T-helper 2 cell (primary cell): ENCODE measurements at places on chromosomes 11 and 22.

DNA sequence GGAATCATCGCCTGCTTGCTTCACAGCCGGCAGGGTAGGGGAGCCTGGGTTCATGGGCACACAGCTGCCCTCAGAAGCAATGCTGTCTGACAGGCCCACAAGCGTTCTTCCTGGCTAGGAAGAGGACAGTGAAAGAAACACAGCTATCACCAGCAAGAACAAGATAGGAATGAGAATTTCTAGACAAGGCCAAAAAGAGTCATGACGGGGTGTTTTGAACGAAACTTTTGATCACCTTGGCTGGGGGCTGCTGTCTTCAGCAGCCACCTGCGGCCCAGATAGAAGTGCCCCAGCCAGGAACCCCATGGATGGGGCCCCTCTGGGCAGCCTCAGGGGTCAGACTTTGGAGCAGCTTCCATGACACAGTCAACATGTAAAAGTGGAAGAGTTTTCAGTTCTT lies 41.8 kb downstream of the GAB4 start:
- no peak for DNase-seq

DNA sequence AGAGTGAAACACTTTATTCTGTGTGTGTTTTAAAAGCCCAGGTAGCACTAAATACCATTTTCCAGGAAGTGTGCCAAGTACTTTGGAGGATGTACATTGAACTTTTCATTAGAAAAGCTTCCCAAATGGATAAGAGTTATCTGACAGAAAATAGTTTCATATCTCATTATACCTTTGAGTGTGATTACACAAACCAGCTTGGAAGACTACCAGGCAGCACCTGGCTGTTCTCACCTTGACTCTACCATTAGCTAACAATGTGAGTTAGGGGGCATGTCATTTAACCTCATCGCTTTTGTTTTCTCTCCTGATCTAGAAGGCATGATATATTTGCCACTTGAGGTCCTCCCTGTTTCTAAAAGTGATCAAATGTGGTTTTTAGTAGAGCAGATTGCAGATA lies 50.2 kb downstream of the GRM5 start:
- no peak for DNase-seq

DNA sequence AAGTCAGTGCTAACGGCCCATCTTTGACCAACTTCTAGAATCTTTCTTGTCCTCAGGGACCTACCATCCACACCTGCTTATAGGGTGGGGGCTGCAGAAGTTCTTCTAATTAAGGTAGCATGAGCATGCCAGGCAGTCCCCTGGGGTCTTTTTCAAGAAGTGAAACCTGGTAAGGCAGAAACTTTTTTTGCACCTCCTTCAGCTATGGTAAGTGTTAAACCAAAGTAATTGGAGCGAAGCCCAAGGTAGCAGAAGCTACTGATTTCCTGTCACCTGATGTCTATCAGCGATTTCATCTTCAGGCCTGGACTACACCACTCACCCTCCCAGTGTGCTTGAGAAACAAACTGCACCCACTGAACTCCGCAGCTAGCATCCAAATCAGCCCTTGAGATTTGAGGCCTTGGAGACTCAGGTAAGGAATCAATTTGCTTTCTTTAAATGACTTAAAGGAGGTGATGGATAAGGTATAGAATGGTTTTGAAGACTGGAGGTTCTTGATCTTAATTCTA lies at the start of gene MS4A1:
TSS of gene MS4A1 (plus strand) at position 317 of the 512 bp plus-strand sequence. CDS start 6,528 bp downstream, outside the sequence.
- peak; percentile 9 for DNase-seq

DNA sequence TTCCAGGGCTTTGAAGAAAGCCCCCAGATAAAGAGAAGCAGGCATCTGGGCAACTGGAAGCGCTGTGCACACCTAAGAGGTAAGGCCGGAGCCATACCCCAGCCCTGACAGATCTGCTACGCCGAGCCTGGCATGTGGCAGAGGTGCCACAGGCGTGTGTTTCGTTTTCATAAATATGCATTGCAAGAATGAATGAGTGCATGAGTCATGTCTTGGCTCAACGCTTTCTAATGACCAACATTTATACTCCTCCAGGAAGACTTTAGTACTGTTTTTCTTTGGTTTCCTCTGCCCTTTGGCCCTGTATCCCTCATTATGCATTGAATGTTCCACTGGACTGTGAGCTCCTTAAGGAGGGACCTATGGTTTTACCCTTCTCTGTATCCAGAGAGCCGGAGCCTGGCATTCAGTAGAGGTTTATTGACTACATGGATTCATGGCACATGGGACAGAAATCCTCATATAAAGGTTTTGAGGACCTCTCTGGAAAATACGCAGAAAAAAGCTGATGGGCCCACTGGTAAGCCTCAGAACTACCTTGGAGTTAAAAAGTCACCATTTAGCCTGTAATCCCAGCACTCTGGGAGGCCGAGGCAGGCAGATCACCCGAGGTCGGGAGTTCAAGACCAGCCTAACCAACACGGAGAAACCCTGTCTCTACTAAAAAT lies 38.9 kb upstream of the CSNK2A3 start:
- DNase-seq = no peak

DNA sequence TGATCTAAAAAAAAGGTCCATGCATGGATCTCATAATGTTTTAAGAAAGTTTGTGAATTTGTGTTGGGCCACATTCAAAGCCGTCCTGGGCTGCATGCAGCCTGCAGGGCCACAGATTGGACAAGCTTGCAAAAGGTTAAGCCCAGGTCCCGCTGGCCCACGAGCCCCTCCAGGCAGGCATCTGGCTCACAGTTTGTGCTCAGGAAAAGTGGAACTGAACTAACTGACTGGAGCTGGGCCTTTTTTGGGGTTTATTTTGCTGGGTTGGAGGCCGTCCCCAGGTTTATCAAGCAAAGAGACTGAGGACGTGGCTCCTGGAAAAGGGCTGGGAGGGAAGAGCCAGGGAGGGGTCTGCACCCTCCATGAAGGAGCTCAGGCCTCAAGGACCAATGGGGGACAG lies 32.1 kb upstream of the BAIAP2L2 start:
- DNase-seq = no peak

DNA sequence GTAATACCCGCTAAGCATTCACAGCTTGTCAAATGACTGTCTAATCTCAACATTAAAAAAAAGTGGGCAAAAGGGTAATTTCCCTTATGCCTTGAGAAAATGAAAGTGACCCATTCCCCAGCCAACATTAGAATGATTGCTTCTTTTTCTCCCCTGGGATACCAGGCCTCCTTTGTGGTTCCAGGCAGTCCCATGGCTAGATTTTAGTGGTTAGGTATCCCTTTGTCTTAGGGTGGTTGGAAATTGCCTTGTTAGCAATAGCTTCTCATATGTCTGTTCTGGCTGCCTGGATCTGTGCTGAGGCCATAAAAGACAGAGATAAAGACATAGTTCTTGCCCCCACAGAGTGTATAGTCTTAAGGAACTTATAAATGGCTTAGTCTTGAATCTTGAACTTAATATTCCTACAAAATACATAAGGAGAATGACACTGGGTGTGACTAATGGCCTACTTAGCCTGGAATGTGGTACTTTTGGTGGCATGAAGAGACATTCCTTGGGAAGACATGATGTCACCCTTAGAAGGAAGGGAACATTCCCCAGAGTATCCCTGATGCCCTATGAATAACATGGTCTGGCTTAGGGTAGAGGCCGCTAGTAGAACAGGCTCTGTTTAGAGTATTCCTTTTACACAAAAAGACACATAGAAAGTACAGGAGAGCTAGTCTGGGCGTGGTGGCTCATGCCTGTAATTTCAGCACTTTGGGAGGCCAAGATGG lies 90.3 kb downstream of the ZBTB16 start:
- DNase-seq = no peak

DNA sequence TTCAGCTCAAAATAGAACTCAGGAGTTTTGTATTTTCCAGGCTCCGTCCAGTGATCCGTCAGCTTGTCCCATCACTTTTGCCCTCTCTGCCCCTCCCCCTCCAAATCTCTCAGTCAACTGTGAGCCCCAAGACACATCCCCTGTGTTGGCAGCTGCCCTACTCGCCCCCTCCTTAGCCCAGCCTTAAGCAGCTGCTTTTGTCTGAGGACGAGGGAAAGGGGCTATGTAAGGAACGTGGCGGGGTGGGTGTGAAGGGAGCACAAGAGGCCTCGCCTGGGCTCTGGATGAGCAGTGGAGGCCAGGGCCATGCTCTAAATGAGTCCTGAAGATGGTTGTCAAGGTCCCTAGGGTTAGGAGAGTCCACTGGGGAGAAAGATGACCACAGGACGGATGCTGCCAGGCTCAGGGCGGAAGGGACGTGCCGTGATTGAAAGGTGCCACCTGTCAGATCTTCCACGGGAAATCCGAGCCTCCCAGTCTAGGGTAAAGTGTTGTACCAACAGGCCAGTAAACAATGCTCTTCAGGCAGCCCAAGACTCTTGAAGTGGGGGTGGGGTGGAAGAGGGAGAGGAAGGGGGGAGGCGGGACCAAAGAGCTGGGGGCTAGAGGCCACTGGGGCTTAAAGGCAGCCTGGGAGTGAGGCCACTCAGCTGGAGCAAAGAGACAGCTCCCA lies at the start of gene SMTNL1:
TSS of gene SMTNL1 (plus strand) at position 649 of the 673 bp plus-strand sequence. CDS start 5,048 bp downstream, outside the sequence.
- DNase-seq = no peak

DNA sequence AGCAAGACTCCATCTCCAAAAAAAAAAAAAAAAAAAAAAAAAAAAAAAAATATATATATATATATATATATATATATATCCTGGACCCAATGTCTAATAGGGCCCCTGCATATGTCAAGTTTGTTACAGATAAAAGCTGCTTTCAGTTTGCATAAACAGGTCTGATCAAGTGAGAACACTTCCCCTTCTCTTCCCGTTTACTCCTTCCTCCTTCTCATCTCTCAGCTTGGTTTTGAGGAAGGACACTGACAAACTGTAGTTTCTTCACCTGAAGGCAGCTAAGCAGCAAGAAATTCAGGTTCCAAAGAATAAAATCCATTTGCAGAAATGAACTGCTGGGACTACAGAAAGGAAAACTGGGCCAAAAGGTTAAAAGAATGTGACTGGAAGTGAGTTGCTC lies 11.7 kb downstream of the THOC5 start:
- DNase-seq = no peak

DNA sequence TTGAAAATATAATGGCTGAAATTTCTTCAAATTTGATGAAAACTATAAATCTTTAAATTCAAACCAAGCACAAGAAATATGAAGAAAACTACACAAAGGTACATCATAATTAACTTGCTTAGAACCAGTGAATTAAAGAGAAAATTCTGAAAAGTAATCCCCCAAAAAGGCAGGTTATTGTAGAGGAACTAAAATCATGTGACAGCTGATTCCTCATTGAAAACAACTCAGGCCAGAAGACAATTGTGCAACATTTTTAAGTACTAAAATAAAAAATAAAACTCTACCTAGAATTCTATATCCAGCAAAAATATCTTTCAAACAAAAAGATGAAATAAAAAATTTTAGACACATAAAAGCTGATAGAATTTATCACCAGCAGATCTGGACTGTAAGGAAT lies 90.3 kb downstream of the SOX6 start:
- no peak for DNase-seq

GRCh38 chr22:36160499-36160942 lies at the start of gene APOL3:
APOL3 (minus strand) TSS chr22:36160755; CDS start chr22:36149055, 11,700 bp downstream.
- DNase-seq = peak; percentile 70

DNA sequence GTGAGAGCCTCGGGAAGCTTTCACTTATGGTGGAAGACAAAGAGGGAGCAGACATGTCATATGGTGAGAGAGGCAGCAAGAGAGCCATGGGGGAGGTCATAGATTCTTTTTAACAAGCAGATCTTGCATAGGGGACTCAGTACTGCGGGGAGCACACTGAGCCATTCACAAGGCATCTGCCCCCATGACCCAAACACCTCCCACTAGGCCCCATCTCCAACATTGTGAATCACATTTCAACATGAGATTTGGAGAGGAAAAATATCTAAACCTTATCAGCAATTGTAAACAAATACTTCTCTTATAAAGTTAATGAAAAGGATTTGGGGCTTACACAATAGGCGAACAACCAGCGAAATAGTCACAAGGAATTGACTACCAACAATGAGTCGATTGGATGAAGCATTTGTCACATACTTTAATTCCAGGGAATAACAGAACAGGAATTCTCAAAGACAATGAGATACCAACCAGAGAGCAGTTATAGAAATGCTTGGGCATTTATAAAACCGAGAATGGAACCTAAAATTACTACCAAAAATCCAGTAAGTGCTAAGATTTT lies 7.3 kb downstream of the DDI1 start:
- no peak for DNase-seq

DNA sequence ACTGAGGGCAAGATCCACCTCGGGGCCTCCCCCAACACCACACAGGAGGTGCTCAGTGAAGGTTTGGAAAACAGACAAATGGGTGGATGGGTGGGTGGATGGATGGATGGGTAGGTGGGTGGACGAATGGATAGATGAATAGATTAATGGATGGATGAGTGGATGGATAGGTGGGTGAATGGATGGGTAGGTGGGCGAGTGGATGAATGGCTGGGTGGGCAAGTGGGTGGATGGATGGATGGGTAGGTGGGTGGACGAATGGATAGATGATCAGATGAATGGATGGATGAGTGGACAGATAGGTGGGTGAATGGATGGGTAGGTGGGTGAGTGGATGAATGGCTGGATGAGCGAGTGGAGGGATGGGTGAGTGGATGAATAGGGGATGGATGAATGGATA lies 863 bp upstream of the PRR33 start:
- no peak for DNase-seq

DNA sequence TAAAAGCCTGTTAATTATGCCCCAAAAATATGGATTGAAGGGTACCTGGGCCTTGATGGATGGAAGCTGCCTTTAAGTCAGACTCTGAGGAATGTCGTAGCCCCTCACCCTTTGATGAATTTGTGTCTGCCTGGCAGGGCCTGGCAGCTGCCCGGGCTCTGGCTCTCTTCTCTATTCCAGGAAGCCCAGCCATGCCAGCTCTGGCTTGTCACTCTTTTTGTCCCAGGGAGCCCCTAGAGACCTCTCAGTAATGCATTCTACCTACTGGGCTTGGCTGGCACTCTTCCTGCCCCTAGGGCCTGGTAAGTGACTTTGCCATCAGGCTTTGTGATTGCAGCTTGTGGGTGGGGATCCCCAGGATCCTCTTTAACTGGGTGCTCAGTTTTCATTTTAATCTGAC lies 103.8 kb downstream of the GRIK4 start:
- DNase-seq = no peak

DNA sequence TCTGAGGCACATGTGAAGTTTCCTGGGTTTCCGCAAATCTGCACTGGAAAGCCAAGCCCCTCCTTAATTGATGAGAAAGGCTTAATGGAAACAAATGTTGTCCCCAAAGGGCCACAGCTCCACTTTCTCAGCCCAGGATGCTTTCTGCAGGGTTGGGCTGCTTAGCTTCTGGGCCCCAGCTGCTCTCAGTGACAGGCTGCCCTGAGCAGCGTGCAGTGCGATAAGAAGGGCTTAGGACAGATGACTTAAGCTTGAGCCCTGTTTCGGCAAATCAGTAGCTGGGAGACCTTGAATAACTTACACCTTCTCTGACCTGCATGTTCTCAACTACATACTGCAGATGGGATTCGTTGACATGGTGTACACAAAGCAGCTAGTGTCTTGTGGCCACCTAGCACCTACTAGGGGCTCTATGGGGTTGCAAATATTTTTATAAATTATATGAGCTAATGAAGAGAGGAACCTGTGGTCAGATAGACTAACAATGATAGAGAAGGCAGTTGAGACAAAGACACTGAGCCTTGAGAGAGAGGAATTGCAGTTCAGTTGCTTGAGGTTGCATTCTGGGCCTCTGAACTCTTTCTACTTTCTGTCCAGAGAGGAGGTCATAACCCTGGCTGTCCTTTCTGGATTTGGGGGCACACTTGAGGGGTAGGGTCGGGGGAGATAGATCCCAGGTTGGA lies 11.5 kb downstream of the STX3 start:
- DNase-seq = no peak
